ENCODE measurements at places on chromosomes 16 and 17.

DNA sequence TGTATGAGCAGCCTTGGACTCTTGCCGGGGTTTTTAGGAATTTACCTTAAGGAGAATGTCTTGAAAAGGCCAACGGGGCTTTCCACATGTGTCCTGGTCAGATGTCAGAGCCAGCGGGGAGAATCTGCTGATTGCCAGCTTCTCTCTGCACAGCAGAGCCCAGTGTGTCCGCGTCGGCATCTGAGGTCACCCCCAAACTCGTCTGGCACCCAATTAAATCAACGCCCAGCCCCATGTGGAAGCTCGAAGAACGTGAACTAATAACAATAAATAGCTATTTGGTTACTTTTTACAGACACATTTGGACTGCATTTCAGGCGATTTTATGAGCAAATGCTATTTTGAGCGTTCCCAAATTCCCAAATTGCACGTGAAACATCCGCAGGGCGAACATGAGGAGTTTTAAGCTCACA is 303.5 kb downstream of the FOXL1 start:
- DNase-seq = no peak

- DNase-seq = no peak
Measured at GRCh38 chr16:694187-694862, 4.1 kb upstream of the WDR24 start.

DNA sequence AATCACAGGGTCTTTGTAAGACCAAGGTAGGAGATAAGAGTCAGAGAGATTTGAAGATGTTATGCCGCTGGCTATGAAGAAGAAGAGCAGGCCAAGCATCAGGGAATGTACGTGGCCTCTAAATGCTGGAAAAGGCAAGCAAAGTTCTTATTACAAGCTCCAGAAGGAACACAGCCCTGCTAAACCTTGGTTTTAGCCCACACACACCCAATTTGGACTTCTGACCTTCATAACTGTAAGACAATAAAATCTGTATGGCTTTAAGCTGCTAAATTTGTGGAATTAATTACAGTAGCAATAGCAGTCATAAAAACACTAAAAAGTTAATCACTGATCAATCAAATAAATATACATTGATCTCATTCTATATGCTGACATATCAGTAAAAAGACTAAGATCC is 6.0 kb downstream of the TMEM170A start:
- no peak for DNase-seq

DNA sequence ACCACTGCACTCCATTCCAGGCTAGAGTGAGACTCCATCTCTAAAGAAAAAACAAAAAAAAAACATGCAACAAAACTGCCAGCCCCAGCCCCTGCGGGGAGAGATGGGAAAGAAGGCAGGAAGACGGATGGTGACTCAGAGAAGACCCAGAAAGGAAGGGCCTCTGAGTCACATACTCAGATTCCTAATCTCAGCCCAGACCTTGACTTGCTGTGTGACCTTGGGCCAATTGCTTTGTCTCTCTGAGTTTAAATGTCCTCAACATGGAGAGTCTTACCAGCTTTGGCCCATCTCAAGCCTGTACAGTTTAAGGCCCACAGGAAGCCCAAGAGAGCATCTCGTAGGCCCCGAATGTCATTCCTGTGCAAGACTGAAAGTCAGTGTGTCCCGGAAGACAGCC is 86.5 kb upstream of the LHX1 start:
- DNase-seq = no peak

GRCh38 chr17:14813649-14814370 is 451.3 kb downstream of the PMP22 start:
- DNase-seq = no peak

DNA sequence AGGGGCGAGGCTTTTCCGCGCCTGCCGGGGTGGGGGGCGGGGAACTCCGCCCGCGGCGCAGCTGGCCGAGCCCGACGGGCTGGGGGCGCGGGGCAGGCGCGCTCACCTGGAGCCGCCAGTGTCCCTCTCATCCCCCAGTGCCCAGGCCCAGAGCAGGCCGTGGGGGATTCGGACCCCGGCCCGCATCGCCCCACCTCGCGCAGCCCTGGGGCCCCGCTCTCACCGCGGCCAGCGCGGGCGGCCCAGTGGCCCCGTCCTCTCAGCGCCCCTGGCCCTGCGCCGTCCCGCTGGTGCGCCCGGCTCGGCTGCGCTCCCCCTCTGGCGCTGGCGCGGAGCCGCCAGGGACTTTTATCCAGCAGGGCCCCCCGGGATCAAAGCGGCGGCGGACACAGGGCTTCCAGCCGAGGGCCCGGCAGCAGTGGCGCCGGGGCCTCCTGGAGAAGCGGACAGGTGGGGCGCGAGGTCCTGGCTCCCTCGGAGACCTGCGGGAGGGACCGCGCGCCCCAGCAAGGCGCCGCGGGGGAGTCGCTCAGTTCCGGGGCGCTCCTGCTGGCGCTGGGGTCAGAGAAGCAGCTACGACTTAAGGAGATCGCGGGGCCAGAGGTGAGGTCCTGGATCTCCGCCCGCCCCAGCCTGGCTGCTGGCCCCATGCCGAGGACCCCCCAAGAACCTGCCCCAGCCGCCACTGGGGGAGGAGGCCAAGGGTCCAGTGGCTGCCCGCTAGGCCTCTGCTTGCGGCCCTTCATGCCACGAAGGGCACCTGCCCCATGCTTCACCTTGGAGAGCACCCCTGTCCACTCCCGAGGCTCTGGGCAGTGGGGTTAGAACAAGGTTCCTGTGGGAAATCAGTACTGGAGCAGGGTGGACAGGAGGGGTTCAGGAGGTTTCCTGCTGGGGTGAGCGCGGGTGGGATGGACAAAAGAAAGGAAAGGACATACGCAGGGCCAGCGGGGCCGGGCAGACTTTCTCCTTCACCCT is 823 bp upstream of the NOTUM start:
- no peak for DNase-seq

GRCh38 chr17:38456031-38456815 is 28.0 kb downstream of the ARHGAP23 start:
- no peak for DNase-seq

- DNase-seq = no peak
Measured at GRCh38 chr17:2564877-2565276, 28.6 kb upstream of the PAFAH1B1 start.

Data from T-helper 1 cell (primary cell).